NB4 (cell line): ENCODE measurements at places on chromosomes 6 and 20.
A peak's percentile ranks its signal among the peaks of the same experiment; 100 is the strongest.

DNA sequence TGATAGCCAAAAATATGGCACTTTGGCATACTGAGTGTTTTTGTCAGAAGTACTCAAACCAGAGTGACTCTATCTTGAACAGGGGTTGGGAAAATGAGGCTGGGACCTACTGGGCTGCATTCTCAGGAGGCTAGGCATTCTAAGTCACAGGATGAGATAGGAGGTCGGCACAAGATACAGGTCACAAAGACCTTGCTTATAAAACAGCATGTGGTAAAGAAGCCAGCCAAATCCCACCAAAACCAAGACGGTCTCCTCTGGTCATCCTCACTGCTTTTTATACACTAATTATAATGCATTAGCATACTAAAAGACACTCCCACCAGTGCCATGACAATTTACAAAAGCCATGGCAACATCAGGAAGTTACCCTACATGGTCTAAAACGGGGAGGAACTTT, 985.1 kb downstream of the HACE1 start:
- no peak for DNase-seq

DNA sequence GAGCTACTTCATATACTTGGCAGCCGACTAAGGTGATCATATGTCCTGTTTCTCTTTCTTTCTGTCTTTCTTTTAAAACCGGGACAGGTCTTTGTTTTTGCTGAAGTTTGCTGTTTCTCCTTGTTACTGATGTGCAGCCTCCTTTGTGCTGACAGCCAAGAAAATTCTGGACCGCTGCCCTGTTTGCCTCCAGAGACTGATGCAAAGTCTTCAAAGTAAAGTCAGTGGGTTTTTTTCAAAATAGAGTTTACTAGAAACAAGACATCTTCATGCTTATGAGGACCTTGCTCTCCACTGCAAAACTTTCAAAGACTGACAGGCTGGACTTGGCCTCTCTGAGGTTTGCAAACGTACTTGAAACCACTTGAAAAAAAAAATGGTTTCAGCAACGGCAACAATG, 510.5 kb upstream of the MAP3K7 start:
- no peak for DNase-seq

DNA sequence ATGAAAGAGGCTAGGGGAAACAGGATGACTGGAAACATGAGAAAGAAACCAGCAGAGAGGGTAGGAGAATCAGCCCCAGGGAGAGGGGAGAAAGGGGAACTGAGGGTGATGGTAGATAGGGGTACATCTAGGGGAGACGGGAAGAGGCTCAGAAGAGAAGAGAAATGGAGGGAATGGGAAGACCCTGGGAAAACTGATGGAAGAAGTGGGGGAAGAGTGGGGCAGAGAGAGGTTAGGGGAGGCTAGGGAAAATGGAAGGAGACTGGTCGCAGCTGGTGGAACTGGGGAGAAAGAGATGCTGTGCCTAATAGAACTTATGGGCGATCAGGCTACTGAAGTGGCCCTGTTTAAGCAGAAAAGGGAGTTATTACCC, 548 bp downstream of the PROCR start:
- no peak for DNase-seq

DNA sequence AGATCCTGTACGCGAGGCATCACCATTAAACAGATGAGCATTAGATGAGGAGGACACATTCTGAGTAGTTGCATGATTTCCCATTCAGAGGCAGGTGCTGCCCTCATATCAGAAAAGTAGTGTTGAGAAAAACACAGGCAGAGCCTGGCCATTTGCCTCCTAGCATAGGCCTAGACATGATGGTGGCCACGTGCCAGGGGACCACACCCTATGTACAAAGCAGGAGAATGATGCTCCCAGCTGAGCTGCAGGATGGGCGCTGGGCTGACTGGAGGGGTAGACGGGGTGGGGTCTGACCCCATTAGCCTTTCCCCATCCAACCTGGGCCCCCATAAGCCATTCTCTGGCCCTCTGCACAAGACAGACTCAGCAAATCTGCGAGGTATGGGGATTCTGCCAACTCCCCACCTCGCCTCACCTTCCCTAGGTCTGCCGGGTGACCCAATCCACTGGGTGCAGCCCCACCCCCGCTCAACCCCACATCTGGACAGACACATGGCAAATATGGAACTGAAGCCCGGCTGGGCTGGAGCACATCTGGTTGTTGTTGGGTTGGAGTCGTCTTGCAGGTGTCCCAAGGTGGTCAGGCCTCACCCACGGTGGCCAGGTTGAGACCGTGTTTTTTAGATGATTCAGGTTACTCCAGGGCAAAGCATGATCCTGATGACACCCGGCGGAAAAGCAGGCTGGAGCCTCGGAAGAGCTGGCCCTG, 13.9 kb downstream of the PI16 start:
- DNase-seq: no peak

DNA sequence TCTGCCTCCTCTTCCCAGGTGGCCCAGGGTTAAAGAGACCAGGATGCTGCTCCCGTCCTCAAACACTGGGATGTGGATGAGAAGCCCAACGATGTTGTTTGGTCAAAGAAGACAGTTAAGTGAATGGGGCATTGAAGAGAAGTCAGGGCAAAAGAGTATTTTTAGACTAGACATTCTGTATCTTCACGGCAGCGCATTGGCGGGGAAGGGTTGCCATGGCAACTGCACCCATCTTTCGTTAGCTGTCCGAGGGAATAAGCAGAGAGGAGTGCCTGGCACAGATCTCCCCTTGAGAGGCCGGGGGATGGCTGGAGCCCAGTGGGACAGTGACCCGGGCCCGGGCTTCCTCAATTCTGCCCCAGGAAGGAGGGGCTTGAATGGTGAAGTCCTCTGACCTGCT, 56.4 kb upstream of the GPR31 start:
- no peak for DNase-seq

DNA sequence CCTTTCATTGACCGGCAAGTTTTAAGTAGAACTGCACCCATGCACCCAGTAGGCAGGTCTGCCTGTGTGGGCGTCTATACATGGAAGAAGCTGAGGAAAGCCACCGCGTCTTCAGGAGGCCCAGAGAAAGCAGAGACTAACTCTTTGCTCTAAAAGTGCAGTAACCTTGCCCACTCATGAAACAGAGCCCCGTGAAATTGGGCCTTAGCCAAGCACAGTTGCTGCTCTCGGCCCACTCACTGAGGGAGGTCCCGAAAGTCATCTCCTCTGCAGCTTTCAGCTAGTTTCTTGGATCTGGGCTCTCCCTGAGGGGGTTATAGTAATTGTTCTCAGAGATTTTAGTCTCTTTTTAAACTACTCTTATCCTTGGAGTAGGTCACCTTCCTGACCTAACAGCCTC, 74.0 kb upstream of the SYNJ2 start:
- no peak for DNase-seq

DNA sequence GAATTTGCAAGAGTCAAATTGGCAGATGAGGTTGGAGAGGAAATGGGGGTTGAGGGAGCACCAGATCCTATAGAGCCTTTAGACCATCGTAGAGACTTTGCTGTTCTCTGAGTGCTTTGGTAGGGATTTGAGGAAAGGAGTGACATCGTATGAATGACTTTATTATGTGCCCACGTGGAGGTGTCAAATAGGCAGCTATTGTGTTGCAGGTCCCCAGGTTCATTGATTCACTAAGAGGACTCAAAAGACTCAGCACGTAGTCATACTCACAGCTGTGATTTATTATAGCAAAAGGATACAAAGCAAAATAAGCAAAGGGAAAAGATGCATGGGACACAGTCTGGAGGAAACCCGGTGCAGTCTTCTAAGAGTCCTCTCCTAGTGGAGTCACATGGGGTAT, 2.2 kb downstream of the MTRES1 start:
- DNase-seq: no peak

- no peak for DNase-seq
Measured at GRCh38 chr6:119676961-119677360, 327.4 kb upstream of the MAN1A1 start.

- no peak for DNase-seq
Measured at GRCh38 chr6:46796848-46797580, 3.8 kb downstream of the MEP1A start.

GRCh38 chr6:36683145-36683655, 4.7 kb downstream of the CDKN1A start:
- no peak for DNase-seq

GRCh38 chr6:20266851-20267608, 54.8 kb upstream of the MBOAT1 start:
- peak; percentile 38 for DNase-seq

DNA sequence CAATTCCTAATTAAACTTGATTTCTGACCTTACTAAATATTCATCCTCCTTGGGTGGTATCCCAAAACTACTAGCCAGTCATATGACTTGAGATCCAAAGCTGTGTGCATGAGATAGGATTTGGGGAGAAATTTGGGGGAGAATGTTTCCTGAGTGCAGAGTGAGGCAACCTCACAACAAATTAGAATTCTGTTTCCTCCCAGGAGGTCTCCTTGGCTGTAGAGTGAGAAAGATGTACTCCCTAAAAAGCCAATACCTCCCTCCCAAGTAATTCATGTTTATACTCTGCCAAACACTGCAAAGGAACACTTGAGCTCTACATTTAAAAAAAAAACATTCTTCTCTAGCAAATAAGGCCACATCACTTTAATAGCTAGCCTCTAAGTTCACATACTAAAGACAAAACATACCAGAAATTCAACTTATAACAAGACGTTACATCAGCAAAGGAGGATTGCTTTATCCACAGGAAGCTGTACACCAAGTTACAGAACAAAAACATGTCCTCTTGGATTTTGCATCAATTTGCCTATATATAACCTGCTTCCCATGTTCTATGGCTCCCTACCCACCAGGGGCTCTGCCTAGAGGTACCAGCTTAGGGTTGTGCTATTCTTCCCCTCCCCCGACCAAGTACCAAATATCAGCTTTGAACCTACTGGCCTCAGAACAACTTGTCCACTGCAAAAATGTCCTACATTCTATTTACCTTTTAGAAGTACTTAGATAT, 15.4 kb upstream of the TMEM30A start:
- no peak for DNase-seq

GRCh38 chr6:146620655-146621054, 21.9 kb downstream of the ADGB start:
- peak; percentile 60 for DNase-seq

GRCh38 chr20:3787324-3788014, 929 bp upstream of the CENPB start:
- peak; percentile 23 for DNase-seq

DNA sequence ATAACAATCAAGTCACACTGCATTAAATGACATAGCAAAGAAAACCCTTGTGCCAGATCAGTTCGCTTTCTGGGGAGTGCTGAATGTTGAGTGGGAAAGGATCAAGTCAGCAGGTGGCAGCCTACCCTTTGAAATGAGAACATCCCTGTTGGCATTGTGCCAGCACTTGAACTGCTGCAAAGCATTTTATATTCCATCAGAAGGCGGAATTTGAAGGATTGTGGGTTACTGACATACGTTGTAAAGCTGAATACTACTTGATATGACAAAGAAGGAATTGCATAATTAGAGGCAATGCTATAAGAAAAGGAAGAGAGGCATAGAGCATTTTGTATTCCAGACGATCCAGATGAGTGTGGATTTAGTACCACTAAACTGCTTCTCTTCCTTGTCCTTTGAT, 26.5 kb downstream of the BCKDHB start:
- DNase-seq: peak; percentile 52

DNA sequence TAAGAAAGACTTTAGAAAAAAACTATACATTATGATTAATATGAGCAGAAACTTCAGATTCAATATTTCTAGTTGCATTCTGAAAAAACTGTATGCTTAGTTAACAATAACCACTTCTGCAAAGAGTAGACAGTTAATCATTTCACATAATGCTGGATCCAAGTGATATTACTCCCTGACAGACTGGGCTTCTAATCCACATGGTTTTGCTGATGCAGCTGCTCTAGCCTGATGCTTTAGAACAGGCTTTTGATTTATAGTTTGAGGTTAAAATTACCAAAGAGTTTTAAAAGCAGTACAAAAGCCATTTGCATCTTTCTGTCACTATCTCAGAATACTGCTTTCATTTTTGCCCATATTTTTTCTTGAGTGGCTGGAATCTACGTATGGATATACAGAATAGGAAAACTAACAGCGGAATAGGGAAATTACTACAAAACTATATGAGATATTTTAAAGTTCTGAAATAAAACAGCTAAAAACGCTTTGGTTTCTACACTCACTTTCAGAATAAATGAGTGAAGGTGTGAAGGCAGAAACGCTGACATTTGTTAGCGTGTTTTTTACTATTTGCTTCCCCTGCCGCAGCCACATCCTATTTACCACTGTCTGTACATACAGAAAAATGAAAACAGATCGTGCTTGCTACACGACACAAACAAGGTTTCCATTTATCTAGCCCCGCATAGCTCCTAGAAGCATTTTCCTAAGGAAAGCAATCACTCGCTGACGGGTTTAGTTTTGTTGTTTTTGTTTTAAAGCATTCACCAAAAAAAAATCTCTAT, 61.7 kb downstream of the METTL24 start:
- no peak for DNase-seq

GRCh38 chr6:106517706-106518105, 111.6 kb downstream of the RTN4IP1 start:
- DNase-seq: peak; percentile 85

DNA sequence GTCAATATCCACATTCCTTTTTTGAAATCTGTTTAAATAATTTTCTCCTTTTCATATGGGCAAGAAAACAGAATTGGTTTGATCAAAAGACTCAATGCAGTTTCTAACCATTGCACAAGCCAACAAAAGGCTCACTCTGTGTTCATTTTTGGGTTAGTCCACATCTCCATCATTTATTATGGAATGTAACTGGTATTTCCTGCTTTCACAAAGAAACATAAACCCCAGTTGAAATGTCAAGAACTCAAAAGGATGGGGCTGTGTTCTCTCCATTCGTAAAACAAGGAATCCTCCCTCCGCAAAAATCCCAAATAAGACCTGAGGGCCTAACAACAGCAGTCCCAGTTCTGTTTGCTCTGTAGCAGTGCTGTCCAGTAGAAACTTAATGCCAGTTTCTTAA, 420.9 kb downstream of the GJA1 start:
- no peak for DNase-seq

- no peak for DNase-seq
Measured at GRCh38 chr6:120899932-120900331, 434.3 kb downstream of the TBC1D32 start.

GRCh38 chr20:14922503-14923267, 585.3 kb upstream of the FLRT3 start:
- DNase-seq: no peak

DNA sequence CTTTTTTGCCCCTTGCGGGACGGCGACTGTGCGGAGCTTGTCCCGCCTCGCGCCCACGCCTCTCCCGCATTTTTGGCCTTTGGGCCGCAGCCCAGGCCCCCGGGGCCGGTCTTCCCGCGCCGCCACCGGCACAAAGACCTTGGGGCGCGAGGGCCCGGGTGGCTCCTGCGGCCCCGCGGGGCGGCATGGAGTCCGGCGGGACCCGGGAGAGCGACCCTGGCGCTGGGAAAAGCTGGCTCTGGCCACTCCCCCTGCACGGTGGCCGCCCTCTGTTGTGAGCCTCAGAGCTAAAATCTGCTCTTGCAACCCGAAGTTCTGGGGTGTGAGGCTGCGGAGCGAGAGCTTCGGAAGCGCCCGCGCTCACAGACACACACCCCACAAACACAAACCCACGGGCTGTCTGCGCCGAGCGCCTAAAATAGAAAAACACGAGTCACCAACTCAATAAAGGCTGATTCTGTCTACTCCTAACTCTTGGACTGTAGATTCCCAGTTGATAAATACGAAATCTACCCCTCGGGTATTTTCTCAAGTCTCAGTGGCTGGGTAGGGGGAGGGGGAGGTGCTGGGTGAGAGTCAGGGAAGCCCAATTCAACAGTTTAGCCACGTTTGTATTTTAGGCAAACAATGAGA, 496 bp upstream of the BEND3 start:
- peak; percentile 89 for DNase-seq

- DNase-seq: no peak
Measured at GRCh38 chr20:2103461-2104153, 2.0 kb downstream of the STK35 start.
